ENCODE measurements at places on chromosomes 12 and 14.
A peak's percentile ranks its signal among the peaks of the same experiment; 100 is the strongest.

DNA sequence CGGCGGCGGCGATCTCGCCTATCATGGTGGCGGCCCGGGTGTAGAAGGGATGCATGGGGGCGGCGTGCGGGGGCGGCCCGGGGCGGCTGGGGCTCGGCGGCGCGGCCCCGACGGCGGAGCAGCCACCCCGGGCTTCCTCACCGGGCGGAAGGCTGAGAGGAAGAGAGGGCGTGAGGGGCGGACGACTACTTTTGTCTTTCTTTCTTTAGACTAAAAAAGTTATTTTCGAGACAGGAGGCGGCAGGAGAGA is 240 bp downstream of the BTG1 start:
- no peak for DNase-seq

DNA sequence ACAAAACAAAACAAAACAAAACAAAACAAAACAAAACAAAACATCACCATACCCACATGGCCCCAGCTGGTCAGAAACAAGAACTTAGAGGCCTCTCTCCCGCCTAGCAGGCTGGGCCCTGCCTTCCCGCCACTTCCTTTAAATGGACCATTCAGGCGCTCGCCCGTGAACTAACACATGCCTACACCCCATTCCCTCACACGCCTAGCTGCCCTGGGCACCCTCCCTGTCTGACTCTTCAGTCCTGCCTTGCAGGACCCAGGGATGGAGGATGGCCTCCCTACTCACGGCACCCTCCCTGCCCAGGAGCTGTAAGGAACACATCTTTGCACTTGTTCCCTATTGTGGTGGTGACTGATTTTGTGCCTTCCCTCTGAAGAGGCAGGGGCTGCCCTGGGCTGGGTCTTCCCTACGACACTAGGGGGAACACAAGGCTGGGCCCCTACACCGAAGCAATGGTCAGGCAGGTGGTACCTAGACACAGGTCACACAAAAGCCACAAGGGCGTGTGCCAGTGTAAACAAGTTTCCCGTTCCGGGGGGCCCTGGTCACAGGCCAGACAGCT is 21.5 kb downstream of the P2RX2 start:
- DNase-seq, result no peak

DNA sequence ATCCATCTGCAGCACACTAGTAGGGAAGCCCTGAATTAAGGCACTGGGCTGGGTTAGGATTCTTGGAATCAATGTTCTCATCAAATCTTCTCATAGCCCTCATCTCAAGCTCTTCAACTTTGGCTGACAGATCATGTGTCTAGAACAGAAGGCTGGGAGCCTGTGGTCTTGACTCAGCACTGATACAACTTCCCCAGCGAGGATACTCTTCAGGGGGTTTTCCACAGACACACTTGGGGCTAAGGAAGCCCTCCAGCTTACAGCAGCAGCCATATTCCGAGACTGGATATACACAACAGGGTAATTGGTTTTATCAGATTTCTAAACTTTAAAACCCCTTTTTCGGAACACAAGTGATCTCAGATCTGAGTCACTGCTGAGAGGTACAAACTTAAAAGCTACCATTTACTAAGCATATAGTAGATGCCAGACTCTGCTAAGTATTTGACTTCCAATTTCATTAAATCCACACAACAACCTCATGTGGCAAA is 3.5 kb downstream of the FMNL3 start:
- peak; percentile 43 for DNase-seq

DNA sequence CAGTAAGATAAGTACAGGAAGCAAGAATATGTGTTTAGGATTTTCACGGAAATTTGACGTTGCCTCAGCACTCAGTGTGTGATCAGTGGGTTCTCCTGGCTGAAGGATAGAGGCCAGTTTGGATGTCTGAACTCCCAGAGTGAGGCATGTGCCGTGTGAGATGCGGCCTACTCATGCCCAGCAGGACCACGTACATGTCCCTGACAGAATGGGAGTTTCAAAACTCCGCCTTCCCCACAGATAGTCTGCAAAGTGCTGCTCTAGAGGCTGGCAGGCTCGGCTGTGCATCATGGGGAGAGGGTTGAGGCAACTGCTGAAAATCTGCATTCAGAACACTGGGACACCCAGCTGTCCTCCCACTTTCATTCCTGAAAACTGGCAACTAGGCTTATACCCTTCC is 58.3 kb downstream of the NINJ2 start:
- no peak for DNase-seq

DNA sequence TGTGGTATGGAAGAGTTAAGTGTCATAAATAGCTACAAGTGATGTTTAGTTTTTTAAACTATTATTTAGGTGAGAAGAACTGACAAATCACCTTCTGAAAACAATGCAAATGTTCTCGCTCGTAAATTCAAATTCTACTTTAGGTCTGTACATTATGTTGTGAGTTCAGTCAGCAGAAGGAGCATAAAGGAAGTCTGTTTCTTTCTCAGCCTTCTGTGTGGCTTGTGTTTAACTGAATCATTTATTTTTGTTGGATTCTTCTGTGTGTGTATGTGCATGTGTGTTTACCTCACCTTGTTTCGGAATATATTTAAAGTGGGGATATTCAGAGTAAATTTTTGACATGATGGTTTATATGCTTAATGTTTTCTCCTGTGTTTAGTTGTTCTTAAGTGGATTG is 285.9 kb downstream of the TMTC2 start:
- no peak for DNase-seq

DNA sequence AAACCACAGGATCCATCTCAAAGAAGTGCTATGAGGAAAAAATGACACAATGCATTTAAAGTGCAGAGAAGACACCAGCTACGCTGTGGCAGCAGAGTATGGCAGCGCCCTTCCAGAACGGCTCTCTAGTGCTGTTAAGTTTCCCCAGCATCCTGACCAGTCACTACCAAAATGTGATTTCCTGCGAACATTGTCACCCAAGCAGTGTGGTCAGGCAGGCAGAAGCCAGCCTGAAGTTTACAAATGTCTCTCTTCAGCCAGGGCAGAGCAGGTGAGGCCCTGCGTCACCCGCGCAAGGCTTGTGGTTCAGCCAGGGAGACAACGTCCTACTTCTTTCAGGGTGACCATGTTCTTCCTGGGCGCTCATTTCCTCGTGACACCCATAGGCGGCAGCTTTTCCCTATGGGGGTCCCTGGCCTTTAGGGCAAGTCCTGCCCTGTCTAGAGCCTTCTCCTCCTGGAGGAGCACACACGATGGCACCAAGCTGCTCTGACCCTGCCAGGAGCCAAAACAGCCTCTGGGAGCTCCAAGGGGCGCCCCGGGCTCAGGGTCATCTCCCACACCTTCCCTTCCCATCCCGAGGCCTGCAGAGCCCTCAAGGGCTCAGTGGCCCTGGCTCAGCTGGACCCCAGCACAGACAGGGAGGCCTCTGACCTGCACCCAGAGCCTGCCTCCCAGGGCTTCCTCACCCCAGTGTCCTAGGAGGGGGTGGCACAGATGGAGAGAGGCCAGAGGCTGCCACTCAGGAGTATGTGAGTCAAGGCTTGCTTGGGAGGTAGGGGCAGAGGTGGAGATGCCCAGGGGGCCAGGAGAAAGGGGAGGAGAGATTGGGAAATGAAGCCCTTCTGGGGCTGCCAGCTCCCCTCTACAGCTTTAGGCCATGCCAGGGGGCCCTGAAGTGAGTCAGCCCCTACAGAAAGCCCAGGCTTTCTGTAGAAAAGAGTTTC is 41.9 kb downstream of the PSMA6 start:
- peak; percentile 51 for DNase-seq

DNA sequence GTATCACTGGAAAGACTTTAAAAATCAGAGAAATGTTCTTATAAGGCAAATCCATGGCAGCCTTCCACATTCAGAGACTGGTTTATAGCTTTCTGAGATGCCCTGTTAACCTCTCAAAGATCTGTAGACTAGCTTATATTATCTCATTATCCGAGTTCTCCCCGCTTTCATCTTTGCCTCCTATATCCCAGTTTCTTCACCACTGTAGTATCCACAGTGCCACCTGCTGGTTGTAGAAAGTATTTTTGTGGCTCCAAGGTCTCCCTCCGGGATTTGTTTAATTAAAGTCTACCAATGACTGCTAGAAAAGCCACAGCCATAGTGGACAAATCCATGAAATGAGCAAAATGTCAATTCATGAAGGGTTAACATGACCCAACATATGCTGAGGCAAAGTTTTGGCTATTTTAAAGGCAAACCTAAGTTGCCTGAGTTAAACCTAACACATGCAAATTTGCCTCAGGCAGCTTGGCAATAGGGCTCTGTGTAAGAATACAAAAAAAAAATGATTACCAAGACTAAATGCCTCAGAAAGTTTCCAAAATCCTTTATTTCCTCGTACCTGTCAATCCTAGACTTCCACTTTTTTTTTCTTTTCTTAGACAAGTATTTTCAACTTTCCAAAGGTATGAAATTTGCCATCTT is 218.8 kb upstream of the BMP4 start:
- peak; percentile 26 for DNase-seq

DNA sequence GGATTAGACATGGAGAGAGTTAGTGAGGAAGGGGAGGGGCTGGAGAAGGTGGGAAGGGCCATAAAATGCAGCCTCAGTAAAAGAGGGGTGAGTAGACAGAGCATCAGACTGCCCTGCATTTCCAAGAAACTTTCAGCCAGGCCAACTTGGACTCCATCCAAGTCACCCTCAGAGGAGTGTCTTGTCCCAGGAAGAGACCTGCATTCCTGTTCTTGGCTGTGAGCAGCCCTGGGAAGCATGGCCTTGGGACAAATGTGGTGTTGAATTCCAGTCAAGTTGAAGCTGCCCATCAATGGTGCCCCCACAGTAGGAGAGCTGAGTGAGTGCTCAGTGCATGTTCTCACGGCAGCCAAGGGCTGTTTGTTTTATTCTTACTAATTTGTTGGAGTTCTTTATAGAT is 35.0 kb upstream of the TUNAR start:
- DNase-seq, result no peak

- DNase-seq, result no peak
These were observed 443.6 kb upstream of the SYT1 start for GRCh38 chr12:78420991-78421390.

DNA sequence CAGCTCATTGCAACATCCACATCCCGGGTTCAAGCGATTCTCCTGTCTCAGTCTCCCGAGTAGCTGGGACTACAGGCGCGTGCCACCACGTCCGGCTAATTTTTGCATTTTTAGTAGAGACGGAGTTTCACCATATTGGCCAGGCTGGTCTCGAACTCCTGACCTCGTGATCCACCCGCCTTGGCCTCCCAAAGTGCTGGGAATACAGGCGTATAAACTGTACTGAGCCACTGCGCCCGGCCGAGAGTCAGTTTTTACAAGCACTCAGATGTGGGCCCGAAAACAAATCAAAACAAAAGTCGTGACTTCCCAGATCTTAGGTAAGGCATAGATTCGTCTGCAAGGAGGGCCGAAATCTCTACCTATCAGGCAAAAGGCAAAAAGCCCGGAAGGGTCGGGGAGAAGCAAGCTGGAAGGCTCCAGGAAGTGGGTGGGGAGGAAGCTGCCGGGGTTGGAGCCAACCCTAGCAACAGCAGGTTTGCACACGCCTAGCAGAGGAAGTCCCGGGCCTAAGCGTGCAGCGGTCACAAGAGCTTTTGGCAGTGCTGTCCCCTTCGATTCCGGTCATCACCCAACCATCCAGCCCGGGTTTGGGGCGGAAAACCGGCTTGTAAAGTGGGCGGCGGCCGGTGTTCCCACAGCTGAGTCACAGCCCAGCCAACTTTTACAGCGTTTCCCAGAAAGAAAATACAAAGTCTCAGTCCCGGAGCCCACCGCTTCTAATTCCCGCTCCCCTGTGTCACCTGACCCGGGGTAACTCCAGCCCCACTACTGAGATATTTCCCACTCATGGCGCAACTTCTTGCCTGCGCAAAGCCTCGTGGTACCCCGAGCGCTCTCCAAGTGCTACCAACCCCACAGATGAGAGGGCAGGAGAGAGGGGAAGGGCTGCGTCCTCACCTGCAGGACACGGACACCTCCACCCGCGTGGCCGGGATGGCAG is 583 bp downstream of the CPNE8 start:
- DNase-seq, result peak; percentile 13

GRCh38 chr12:59320112-59320511 is 275.7 kb upstream of the SLC16A7 start:
- DNase-seq, result no peak

DNA sequence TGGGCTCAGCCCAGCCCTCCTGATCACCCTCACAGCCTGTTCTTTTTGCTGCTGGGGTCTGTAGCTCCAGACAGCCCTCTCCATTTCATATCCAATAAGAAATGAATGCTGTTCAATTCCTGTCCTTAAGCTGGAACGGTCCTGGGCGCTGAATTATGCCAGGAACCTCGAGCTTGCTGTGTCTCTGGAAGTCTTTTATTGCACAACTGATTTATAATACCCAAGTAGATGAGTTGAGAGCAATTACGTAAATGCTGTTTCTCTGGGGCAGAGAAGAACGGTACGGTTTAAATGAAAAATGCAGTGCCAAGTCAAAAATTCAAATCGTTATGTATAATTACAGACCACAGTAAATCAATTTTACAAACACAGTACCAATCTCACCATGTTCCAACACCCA is 161.0 kb downstream of the SAMD4A start:
- no peak for DNase-seq

All from stimulated activated CD8-positive, alpha-beta memory T cell treated with anti-CD3 and anti-CD28 coated beads, Interleukin-2, amount 100 ng/mL, for 48 hours (primary cell).